ENCODE measurements at places on chromosomes 4 and X.

GRCh38 chr4:150078041-150078578 is at the start of gene DCLK2:
DCLK2 (plus strand) TSS chr4:150078445; CDS start chr4:150079028, 583 bp downstream.
- peak; percentile 77 for DNase-seq

DNA sequence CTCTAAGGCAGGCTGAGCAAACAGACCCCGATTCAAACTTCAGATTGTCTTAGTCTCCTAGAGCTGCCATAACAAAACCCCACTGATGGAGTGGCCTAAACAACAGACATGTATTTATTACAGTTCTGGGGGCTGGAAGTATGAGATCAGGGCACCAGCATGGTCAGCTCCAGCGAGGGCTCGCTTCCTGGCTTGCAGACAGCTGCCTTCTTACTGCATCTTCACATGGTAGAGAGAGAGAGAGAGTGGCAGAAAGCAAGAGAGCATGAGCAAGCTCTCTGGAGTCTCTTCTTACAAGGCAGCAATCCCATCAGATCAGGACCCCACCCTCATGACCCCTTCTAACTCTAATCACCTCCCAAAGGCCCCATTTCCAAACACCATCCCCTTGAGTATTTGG is 22.3 kb upstream of the SORCS2 start:
- DNase-seq = no peak

DNA sequence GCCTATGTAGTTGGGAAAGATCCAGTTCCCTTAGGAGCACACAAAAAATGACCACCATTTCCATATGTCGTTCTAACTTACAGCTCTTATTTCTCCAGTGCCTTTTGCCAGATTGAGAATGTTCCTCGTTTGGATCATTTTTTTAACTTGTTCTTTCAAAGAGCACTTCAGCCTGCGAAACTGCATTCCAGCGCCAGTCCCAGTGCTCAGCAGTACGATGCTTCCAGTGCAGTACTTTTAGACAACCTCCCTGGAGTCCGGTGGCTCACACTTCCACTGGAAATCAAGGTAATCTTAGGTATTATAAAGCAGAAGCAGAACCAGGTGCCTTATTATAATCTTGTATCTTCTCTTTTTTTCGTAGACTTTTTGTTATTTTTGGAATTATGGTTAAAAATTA is 42.6 kb upstream of the SLC25A31 start:
- no peak for DNase-seq

GRCh38 chr4:140153419-140153717 is 616 bp downstream of the MAML3 start:
- DNase-seq = no peak

GRCh38 chr4:42626629-42627146 is 30.2 kb downstream of the ATP8A1 start:
- no peak for DNase-seq

GRCh38 chrX:50707955-50708699 is 105.9 kb downstream of the SHROOM4 start:
- peak; percentile 60 for DNase-seq

DNA sequence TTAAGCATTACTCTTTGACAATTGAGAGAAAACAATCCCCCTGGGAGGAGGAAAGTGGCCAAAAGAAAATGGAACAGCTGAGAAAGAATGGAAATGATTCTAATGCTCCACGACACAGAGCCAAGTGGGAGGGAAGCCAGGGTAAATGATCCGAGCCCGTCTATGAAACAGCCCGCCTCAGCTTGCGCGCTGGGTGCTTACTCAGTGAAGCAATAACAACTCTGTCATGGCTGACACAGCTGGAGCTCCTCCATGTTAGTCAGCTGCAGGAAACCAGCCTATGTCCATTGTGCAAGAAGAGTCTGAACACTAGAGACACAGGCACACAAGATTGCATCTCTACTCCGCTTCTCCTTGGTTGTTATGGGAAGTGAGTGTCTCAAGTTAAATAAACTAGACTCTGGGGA is 19.3 kb downstream of the NOA1 start:
- peak; percentile 81 for DNase-seq

DNA sequence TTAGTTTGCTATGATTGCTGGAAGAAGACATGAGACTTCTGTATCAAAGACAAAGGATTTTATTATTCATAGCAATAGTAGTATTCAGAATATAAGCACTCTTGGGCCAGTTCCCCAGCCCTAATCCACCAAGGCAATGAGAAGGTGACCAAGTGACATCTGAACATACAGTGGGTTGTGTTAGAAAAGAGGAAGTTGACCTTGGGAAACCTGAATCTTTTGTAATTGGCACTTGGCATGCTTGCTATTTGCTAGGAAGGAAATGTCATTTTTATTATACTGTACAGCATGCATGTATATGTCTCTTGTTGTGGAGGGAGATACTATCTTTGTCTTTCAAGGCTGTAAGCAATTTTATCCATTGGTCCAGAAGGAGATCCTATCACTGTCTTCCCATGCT is 216.1 kb upstream of the FAT1 start:
- DNase-seq = no peak

DNA sequence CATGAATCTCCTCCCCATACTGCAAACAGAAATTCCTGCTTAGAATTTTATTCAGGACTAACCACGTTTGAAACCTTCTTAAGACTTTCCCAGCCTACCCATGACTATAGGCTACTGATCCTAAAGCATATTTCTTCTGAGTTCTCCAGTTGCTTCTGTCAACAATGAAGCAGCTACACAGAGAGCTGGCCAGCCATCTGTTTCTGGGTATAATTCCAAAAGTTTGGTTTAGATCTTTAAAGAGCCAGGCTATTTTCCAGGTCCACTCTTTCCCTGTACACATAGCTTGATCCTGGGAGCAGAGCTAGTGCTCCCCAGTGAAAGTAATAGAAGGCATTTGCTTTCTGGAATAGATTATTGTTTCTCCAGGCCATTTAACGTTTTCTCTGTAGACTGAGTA is 4.0 kb upstream of the ITM2A start:
- no peak for DNase-seq

- DNase-seq = no peak
Observed at GRCh38 chr4:2321279-2322196, 59.6 kb upstream of the MXD4 start.

GRCh38 chrX:19440713-19441112 is 74.6 kb downstream of the MAP3K15 start:
- DNase-seq = peak; percentile 4

DNA sequence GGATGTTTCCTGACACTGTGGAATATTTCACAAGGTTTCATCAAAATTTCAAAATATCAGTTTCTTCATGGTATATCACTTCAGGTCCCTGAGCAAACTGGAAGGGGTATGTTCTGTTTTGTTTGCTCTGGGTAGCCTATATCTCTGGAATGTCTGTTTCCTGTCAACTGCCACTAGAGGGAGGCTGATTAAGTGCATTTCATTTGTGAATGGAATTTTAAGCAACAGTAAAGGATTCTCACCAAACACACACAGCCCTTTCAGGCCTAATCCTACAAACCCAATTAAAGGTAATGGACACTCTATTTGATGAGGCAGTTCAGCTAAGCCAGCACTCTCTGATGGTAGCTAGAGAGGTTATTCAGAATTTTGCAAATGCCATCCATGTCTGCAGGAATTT is 307.1 kb downstream of the TEX13A start:
- DNase-seq = no peak

GRCh38 chr4:160701671-160702070 is 1462.1 kb downstream of the FSTL5 start:
- no peak for DNase-seq

DNA sequence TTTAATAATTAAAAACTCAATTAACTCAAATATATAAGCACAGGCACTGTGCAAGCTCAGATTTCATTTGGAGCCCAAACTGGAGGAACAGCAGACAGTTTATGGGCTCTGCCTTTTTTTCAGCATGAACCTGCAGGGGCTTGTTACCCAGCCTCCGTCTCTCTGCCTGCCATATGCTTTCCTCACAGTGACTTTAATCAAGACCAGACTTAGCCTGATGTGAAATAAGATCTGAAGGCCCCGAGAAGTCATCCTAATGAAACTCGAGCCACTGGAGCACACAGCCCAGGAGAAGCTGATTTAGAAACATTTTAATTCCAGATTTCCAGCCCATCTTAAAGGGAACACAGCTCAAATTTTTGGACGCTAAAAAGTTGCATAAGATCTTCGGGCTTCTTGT is 55.6 kb downstream of the SPATA18 start:
- peak; percentile 77 for DNase-seq

GRCh38 chr4:174377613-174378012 is 93.9 kb downstream of the CEP44 start:
- DNase-seq = no peak

DNA sequence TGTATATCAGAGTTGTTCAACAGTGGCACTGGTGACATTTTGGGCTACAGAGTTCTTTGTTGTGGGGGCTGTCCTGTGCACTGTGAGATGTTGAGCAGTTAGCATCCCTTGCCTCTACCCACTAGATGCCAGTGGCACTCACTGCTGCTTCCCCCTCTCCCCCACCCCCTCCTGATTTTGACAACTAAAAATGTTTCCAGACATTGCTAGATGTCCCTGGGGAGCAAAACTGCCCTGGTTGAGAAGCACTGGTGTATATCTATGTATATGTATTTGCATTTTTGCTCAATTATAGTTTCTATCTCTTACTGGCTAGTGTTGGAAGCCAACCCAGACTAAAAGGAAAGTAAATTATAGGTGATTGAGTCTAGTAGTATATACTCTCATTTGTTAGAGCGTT is 2.4 kb downstream of the TMEM131L start:
- DNase-seq = no peak

DNA sequence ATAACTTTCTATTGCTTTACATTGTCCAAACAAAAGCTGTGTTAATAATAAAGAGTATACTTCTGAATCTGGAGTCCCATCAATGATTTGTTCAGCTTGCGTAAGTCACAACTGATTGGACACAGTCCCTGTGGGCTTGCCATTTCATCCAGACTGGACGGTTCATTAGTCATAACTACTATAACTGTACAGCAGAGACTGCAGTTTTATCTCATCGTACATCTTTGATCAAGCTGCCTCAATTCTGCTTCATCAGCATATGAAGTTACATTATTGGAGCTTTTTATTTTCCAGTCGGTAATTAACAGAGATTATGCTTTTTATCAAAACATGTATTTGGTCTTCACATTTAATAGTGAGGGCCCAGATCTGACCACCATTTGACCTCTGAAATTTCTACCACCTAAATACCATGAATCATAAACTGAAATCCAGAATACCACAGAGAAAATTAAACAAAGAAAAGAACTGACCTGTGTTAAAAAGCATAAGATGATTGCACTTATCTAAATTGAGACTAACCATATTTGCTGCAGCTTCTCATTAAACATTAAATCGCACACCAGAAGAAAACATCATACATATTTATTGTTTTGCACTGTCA is 12.5 kb upstream of the MAB21L2 start:
- no peak for DNase-seq

GRCh38 chr4:170005472-170005871 is 20.7 kb downstream of the MFAP3L start:
- no peak for DNase-seq

DNA sequence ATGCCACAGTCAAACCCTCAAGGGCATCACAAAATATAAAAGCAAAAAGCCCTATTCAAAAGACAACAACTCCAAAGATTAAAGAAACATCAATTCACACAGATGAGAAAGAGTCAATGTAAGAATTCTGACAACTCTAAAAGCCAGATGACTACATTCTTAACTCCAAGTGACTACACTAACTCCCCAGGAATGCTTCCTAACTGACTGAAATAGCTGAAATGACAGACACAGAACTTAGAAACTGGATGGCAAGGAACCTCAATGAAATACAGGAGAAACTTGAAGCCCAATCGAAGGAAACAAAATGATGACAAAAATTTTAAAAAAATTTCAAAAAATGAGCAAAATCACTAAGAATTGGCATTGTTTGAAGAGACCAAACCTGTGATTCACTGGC is 1047.6 kb upstream of the PCDH10 start:
- peak; percentile 34 for DNase-seq

DNA sequence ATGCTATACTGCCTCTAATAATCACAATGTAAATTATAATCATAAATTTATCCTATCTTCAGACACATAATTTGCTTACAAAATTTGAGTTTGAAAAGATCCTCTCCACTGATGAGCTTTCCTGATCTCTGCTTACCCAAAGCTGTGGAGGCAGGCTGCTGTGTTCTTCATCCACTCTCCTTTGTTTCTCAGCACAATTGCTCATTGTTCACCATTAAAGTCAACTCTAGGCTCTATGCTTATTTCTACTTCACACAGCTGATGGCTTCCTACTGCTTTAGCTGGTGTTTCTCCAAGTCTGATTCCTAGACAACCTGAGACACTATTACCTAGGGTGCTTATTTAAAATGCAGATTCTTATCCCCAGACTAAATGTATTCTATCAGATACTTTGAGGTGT is 319.7 kb downstream of the PCDH18 start:
- no peak for DNase-seq

DNA sequence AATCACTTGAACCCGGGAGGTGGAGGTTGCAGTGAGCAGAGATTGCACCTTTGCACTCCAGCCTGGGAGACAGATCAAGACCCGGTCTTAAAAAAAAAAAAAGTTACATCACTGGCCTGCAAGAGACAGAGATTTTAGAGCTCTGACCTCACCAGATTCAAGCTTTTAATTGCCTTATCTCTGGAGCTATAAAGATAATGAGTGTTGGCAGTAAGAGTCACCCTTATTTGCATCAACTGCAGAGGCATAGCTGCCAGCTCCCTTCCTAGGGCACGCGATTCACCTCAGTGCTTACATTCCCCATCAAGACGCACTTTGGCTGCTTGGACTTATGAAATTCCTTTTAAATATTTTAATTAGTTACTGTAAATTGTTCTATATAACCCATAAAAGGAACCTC is 12.5 kb upstream of the SPATA4 start:
- DNase-seq = no peak

DNA sequence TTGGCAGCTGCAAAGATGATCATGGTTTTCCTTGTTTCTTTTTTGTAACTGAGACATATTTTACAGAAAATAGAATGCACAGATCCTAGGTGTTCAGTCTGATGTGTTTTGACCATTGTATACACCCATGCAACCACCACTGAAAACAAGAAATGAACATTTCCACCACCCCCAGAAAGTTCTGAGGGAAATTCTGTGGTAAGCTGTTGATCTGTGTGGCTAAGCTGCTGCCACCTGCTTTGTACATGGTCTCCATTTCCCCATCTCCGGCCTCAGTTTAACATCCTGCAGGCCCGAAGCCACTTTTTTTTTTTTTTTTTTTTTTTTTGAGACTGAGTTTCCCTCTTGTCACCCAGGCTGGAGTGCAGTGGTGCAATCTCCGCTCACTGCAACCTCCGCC is 65.3 kb downstream of the NYX start:
- no peak for DNase-seq

GRCh38 chr4:110224812-110225211 is 26.4 kb upstream of the ELOVL6 start:
- no peak for DNase-seq

- DNase-seq = no peak
Observed at GRCh38 chrX:150869450-150869849, 29.0 kb downstream of the CD99L2 start.

GRCh38 chrX:79182616-79183015 is 38.1 kb downstream of the GPR174 start:
- no peak for DNase-seq

GRCh38 chrX:24229976-24230375 is 80.4 kb downstream of the ZFX start:
- peak; percentile 24 for DNase-seq

- no peak for DNase-seq
Observed at GRCh38 chr4:105158837-105159236, 12.2 kb downstream of the TET2 start.

Data from fibroblast of skin of left quadriceps (primary cell).